ENCODE measurements at places on chromosomes 4 and X.

- DNase-seq = no peak
Observed at GRCh38 chr4:104486716-104487504, 7.8 kb downstream of the CXXC4 start.

DNA sequence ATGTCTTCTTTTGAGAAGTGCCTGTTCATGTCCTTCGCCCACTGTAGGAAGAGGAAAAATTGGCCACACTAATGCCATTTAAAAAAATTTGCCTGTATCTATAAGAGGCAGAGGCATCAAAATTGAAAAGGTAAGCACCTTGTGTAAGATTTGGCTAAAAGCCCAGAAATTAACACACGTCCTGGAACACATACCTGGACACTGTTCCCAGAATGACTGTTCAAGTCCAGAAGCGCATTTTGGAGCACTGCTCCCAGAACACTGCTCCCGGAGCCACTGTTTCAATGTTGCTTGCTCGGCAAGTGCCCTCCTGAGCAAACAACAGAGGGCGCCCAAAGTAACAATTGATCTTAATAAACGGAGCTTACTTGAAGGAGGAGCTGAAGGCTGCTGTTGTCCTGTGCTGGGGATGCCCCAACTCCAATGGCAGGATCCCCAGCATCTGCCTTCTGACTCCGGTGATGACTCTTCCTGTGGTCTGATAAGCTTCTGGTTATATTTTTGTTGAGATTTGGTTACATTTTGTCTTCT is 1958.6 kb downstream of the C4orf33 start:
- DNase-seq = no peak

GRCh38 chrX:13581554-13581953 is 12.2 kb downstream of the EGFL6 start:
- peak; percentile 79 for DNase-seq

GRCh38 chr4:179195887-179196286 is 1753.7 kb upstream of the AGA start:
- DNase-seq = no peak

DNA sequence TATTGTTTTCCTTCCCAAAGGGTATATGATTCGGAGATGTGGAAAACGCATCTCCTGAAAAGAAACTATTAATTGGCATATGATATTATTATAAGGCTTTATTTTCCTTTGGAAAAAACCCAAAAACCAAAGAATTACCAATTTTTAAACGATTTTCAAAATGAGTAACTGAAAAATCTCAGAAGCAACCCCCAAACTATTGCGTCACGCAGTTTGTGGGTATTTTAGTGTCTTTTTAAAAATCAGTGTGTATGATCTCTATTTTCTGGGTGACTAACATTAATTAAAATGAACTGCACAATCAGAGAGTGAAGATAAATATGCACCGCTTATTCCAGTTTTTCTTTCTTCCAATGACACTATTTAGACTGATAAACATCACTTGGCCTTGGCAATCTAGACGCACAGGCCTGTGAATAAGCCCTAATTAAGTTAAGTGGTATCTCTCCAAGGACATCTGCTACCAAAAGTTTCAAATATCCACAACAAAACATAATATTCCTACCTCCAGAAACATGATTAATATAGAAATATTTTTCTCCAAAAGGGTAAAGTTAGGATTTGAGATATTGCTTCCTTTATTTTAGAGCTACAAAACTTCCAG is 511.5 kb upstream of the FAM241A start:
- DNase-seq = no peak
